Prostate gland (tissue), 2 donors: ENCODE measurements at places on chromosomes 5 and 9. TPM values are rescaled to one million over a fixed set of nuclear protein-coding genes. Genes with fewer than 3 reads are reported as not detected.

Gene SPATA31D4
- total RNA-seq, result 0.51 TPM

Gene CARD6
- total RNA-seq, result 1.3 TPM

Gene PSIP1
- 65.3 TPM for total RNA-seq

Gene OR1Q1
- total RNA-seq, result not detected

Gene RGS7BP
- 7.3 TPM for total RNA-seq

Gene LECT2
- total RNA-seq, result not detected

Gene AMBP
- 1.5 TPM for total RNA-seq

Gene ZFP62
- 28.1 TPM for total RNA-seq

Gene CDH9
- not detected for total RNA-seq

Gene CATSPER3
- total RNA-seq, result 3.2 TPM

DNA sequence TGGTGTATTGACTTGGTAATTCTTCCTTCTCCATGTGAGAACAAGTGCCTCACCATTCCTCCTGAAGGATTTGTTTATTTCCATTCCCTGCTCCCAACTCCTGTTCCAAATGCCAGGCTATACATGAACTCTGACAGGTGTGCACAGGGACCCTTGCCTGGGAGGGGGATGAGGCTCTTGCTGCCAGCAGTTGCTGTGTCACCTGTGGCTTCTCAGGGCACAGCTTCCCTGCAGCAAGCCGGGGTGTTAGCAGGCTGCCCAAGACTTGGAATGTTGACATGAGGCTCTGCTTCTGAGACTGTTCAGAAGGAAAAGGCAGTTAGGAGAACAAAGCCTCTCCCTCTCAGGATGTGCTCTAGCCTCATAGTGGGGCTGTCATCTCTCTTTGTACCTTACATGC lies 131.3 kb downstream of the DOCK2 start:
- no peak for DNase-seq

DNA sequence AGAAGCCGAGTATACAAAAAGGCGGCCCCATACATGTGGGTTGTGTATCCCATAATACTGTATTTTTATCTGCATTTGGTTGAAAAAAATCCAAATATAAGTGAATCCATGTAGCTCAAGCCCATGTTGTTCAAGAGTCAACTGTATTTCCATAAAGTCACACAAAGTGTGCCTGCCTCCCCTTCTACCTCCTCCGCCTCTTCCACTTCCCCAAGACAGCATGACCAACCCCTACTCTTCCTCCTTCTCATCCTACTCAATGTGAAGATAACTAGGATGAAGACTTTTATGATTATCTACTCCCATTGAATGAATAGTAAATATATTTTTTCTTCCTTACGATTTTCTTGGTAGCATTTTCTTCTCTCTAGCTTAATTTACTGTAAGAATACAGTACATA lies 92.7 kb downstream of the RFX3 start:
- no peak for DNase-seq

DNA sequence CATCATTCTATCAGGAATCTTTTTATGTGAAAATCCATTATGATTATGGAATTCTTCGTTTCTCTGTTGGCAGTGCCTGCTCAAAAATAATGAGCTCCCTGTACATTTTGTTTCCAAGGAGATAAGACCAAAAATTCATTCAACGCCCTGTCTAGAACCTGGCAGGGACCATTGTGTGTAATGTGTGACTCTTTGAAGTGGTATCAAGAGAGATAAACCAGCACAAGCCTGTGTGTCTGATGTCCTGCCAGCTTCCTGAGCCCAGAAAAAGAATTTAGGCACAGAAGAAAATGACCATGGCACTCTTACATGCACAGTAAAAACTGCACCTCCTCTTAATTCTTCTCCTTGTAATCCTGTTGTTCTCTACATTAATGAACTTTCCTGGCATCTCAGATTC lies 177.4 kb downstream of the SAXO1 start:
- DNase-seq, result peak; percentile 12

- DNase-seq, result no peak
Measured at GRCh38 chr5:128825826-128826225, 139.5 kb upstream of the SLC27A6 start.

- DNase-seq, result no peak
Measured at GRCh38 chr9:98363644-98364043, 108.2 kb upstream of the TBC1D2 start.

- DNase-seq, result no peak
Measured at GRCh38 chr5:151251001-151251551, 1.9 kb upstream of the GM2A start.

- DNase-seq, result no peak
Measured at GRCh38 chr5:126878085-126878484, 101.1 kb downstream of the LMNB1 start.

DNA sequence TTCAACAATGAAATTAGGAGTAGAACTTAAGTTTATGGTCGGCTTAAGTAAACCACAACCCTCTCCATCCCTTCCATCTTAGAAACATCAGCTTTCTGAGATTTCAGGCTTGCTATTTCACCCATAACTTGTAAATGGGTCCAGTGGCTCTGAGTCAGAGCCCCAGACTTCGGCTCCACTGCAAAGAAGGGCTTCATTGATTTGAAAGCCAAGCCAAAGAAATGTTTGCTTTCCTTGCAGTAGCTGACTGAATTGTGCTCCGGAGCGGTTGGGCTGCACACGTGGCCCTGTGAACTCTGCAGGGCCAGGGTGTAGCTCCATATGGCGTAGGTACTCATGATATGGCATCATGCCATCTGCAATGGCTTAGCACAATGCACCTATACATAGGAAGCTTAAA lies 57.0 kb downstream of the NREP start:
- DNase-seq, result no peak

DNA sequence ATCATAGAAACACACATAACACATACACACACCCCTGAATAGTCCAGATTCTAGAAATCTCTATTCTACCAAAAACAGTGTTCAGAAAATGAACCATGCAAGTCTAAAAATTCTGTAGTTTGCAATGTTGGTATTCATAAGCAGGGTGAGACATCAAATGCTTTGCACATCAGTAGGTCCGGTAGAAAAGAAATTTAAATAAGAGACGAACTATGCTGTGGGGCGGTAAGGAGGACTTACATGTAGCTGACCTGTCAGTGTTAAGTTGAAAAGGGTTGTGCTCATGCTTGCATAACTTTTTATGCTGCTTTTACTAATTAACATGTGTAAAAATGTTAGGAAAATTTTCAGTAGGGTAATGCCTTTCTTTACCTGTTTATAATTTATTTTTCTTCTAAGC lies 409.1 kb downstream of the KIAA0825 start:
- DNase-seq, result no peak

GRCh38 chr5:69170495-69170894 lies 3.5 kb downstream of the CCNB1 start:
- no peak for DNase-seq

- DNase-seq, result no peak
Measured at GRCh38 chr9:122315534-122315933, 50.9 kb downstream of the MRRF start.

- no peak for DNase-seq
Measured at GRCh38 chr5:132760601-132761317, 13.5 kb downstream of the CCNI2 start.

GRCh38 chr5:143890487-143890886 lies 78.5 kb downstream of the HMHB1 start:
- no peak for DNase-seq

- no peak for DNase-seq
Measured at GRCh38 chr9:88041447-88041846, 67.1 kb upstream of the CDK20 start.

GRCh38 chr9:6564868-6565267 lies 80.7 kb downstream of the GLDC start:
- DNase-seq, result no peak

DNA sequence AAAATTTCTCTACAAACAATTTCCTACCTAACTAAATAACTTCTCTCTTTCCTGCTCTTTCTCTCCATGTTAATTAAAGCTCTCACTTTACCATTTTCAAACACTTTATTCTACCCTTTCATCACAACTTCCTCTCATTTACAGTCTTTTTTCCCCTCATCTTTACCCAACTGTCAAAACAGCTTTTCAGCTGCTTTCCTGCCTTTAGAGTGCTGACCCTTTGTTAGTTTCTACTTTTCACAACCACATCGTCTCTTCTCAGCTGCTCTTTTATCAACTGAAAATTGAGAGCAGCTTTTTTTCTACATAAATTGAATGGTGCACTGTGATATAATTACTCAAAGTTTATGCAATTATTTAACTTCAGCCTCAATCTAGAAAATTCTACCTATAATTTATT lies 3.1 kb upstream of the HOMER1 start:
- DNase-seq, result no peak

DNA sequence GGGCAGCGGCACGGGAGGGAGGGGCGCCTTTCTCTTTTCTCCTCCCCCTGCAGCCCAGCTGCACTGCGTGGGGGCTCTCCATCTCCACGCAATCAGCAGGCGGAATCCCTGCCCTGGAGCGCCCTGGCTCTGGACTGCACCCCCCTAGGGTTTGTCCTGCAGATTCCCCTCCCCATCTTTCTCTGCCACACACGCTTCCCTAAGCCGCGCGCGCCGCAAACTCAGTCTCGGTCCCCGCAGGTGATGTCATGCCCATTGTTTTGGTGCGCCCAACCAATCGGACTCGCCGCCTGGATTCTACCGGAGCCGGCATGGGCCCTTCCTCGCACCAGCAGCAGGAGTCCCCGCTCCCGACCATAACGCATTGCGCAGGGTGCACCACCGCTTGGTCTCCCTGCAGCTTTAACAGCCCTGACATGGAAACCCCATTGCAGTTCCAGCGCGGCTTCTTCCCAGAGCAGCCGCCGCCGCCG lies at the start of gene KCNN2:
KCNN2 (plus strand) TSS at position 347 of the 473 bp plus-strand sequence; CDS start at position 417, 70 bp downstream.
- peak; percentile 88 for DNase-seq

DNA sequence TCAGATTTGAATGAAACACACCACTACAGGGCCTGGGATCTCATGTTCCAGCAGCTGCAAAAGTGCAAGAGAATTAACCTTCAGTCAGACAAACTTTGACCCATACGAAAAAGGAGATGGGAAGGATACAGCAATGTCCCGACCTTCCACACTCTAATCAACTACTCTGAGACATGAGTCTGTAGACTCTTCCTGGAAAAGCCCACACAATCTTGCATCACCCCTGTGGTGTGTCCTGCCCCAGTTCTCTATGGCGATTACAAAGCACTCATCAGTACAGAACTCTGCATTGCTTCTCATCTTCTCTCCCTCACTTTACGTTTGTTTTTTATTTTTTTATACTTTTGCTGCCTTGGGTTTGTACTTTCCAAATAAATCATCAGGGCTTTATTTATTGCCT lies 241.0 kb upstream of the KIF2A start:
- no peak for DNase-seq

DNA sequence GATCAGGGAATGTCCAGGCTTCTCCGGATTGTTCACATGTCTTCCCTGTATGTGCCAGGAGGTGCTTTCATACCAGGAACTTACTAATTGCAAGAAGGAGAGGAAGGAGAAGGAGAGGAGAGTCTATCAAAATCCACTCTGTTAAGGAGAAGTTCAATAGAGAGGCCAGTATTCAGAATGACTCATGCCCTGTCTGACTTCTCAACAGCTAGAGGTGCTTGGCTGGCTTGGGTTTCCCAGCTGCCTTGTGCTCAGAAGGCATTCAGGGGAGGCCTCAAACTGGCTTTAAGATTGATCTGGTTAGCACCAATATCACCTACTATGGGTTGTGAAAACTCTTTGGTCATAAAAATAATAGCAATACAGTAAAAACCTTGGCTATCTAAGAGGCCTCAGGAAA lies 167.9 kb upstream of the GLRA1 start:
- DNase-seq, result no peak

GRCh38 chr9:114259798-114260523 lies 62.9 kb upstream of the ORM1 start:
- DNase-seq, result no peak

- no peak for DNase-seq
Measured at GRCh38 chr9:126561582-126561981, 52.1 kb upstream of the LMX1B start.

- no peak for DNase-seq
Measured at GRCh38 chr9:7316166-7316795, 483.3 kb downstream of the DMAC1 start.

DNA sequence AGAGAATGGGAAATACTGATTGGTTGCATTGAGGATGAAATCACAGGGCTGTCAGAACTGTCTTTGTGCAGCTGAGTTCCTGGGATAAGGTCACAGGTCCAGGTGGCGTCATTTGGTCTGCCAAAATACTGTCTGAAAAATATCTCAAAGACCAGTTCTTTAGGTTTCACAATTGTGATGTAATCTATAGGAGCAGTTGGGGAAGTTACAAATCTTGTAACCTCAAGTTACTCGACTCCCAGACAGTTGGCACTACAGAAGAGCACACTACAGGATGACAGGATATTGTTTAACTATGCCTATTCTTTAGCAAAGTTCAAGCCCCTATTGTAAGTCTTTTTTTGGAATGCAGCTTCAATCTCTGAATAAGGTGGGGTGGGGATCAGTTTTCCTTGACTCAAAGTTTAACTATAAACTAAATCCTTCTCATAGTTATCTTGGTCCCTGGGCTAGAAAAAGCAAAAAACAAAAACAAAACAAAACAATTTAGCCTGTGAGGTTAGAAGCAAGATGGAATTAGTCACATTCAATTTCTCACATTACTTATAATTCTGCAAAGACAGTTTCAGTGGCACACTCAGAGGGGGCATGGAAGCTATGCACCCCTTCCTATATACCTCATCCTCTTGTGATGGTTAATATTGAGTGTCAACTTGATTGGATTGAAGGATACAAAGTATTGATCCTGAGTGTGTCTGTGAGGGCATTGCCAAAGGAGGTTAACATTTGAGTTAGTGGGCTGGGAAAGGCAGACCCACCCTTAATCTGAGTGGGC lies 276.0 kb downstream of the AUH start:
- no peak for DNase-seq

DNA sequence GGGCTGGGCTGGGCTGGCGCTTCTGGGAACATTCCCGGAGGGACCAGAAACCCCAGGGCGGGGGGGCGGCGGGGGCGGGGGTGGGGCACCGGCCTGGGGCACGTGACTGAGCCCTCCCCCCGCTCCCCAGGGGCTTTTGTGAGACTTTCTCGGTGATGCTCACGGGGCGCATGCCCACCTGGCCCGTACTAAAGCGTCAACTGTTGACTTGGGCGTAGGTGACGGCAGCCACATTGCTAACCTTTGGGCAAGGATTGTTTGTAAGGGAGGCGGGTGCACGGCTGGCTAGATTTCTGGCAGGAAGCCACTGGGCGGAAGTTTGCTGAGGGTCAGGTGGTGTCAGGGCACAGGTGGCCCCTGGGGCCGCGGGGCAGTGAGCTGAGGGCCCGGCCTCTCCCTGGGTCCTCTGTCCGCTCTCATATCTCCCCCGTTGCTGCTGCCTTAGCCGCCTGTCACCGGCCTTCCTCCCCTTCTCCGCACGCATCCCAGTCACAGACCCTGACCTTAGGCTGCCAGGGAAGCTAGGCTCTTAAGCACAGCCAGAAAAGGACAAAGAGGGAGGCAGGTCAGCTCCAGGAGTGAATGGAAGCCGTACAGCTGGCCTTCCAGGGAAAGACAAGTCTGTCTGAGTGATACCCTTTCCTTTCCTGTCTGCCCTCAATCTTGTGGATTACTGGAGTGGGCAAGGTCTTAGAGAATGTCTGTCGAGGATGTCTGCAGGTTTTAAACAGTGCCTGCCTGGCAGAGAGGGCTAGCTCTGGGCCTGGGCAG lies 812 bp downstream of the CACFD1 start:
- peak; percentile 41 for DNase-seq

GRCh38 chr9:98970532-98971041 lies 26.9 kb downstream of the COL15A1 start:
- DNase-seq, result no peak
